ENCODE measurements at places on chromosomes 6 and 20.

DNA sequence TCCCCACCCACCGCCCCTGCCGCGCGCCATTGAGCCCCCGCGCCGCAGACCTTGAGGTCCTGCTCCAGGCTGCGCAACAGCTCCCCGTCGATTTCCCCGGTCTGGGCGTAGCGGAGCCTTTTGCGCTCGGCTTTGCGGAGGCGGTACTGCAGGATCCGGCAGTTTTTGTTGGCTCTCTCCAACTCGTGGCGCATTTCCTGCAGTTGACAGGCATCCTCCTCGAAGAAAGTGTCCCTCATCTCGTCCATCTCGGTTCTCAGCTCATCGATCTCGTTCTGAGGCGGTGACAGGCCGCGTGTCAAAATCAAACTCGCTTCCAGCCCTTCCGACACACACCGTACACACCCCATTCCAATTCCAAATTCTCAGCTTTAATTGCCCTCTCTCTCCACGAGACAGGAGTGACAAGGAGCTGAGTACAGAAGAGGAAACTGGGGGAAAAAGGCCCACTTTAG is 4.3 kb downstream of the MTCL3 start:
- DNase-seq, result no peak

DNA sequence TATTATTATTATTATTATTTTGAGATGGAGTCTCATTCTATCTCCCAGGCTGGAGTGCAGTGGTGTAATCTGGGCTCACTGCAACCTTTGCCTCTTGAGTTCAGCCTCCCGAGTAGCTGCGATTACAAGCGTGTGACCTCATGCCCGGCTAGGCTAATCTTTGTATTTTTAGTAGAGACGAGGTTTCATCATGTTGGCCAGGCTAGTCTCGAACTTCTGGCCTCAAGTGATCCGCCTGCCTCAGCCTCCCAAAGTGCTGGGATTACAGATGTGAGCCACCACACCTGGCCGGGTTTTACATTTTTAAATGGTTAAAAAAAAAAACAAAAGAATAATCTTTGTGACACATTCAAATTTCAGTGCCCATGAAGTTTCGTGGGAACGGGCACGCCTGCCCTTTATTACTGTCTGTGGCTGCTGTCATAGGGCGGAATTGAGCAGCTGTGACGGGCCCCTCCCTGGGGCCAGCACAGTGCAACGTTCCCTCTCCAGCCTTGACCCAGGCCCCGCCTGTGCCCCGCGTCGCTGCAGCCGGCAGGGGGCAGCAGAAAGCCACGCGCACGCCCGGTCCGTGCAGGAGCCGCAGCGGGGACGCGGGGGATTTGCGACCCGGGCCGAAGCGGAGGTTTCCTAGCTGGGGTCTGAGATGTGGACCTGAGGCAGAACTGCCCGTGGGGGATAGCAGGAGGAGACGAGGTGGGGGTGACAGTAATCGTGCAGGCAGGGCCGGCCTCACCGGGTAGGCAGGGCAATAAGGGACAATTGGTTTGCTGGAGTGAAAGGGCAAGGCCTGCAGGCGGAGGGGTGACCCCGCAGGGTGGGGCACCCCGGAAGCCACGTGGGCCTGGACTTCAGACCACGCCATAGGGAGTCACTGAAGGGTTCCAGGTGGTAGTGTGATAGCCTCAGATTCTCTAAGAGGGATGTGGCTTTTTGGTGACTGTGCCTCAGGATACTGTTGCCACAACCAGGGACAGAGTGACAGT is 54.3 kb downstream of the SYTL3 start:
- DNase-seq, result no peak

- DNase-seq, result peak; percentile 23
Observed at GRCh38 chr6:34595332-34596184, 39.4 kb upstream of the SPDEF start.

DNA sequence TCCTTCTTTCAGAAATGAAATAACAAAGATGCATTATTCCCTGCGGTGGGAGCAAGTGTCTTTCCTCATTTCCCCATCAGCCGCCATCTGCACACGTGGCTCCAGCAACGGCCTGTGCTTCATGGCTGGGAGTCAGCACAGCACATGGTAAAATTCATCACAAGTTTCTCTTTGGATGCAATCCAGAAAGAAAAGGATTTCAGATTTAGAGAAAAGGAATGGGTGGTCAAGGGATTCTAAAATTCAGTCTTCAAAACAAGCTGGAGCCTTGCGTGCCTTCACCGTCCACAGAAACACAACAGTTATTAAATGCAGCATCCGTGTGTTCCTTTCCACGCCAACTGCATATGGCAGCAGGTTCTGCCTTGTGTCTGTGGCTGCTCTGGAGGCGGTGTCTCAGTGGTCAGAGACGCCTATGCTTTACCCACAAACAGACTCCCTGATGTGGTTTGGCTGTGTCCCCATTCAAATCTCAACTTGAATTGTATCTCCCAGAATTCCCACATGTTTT is 107.6 kb downstream of the THBS2 start:
- no peak for DNase-seq

GRCh38 chr6:163390770-163391169 is 23.7 kb upstream of the QKI start:
- DNase-seq, result no peak

GRCh38 chr6:137827977-137828810 is 38.9 kb upstream of the TNFAIP3 start:
- DNase-seq, result no peak

DNA sequence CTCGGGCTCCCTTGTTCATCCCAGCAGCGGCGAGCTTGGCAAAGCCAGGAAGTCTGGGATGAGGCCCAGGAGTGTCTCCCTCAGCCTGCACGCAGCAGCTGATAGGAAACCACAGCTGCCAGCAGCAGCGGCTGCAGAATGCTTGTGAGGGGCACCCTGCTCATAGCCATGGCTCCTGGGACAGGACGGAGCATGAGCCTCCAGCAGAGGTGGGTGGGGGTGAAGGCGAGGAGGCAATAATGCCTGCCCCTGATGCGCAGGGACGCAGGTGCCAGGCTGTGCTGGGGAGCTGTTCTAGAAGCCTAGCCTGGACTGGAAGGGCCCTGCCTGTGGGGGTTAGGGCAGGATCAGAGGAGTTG is 157.9 kb downstream of the CD83 start:
- no peak for DNase-seq

DNA sequence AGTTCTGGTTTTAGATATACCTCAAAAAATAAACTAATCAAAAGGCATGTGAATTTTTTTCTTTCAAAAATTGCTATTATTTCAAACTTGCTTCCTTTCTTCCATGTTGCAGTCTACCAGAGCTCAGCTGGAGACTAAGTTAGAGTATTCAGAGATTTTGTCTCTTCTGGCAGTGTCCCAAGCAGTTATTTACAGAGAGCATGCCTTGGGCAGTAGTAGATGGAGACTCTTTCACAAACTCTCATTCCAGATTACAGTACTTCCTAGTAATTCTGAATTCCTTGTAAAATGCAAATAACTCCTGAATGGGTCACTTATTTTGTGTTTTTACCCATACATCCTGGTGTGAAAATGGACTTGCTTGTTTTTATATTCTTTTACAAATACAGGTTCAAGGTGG is 703.4 kb downstream of the EPHA7 start:
- no peak for DNase-seq

- peak; percentile 57 for DNase-seq
Observed at GRCh38 chr6:422433-423054, 31.0 kb downstream of the IRF4 start.

Data from AG09309 (cell line).